ENCODE measurements at places on chromosomes 6 and 20. TPM values are rescaled to one million over a fixed set of nuclear protein-coding genes. Genes with fewer than 3 reads are reported as not detected.

MYLK2 gene
- 0.69 TPM for total RNA-seq

SEMG2 gene
- not detected for total RNA-seq

DNA sequence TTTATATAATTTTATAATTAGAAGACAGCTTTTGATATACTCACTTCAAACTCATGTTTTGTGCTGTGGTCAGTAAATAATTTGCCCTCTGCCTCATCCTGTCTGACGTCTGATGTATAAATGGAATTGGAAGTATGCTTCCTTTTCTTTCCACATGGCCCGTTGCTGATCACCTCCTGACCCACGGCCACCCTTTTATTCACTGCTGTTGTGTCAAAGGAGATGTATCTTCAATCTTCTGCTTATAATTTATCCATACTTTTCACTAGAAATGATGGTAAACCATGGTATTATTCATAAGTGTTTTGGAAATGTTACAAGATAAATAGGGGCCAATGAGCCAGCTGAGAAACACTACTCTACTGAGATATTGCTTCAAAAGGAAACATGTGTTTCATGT lies 841.8 kb downstream of the PHF3 start:
- peaks cover 2% of the 10 kb centered on the region for H3K4me1 ChIP-seq
- no peak for DNase-seq
- H3K27me3 ChIP-seq: no peaks in the 10 kb centered on the region
- no peak overlapping the region for H3K4me3 ChIP-seq
- no peaks in the 10 kb centered on the region for H3K36me3 ChIP-seq

DNA sequence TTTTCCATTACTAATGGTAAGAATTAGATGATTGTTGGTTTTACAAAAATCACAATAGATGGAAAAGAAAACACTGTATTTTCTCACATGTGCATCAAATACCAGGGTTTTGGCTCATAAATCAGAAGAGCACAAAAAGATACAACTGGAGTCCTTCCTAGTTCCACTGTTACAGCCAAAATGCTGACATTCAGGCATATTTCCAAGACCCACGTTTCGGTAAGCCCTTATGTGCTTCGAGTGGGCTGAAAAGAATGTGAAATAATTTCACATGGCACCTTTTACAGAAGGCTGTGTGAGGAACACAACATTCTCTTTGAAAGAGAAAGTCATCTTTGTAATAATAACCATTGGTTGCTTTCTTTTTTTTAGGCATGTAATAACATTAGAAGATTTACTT lies 326.7 kb upstream of the FLRT3 start:
- no peaks in the 10 kb centered on the region for H3K4me1 ChIP-seq
- DNase-seq: no peak
- H3K36me3 ChIP-seq: no peaks in the 10 kb centered on the region
- peaks cover 3% of the 10 kb centered on the region for H3K27me3 ChIP-seq

DNA sequence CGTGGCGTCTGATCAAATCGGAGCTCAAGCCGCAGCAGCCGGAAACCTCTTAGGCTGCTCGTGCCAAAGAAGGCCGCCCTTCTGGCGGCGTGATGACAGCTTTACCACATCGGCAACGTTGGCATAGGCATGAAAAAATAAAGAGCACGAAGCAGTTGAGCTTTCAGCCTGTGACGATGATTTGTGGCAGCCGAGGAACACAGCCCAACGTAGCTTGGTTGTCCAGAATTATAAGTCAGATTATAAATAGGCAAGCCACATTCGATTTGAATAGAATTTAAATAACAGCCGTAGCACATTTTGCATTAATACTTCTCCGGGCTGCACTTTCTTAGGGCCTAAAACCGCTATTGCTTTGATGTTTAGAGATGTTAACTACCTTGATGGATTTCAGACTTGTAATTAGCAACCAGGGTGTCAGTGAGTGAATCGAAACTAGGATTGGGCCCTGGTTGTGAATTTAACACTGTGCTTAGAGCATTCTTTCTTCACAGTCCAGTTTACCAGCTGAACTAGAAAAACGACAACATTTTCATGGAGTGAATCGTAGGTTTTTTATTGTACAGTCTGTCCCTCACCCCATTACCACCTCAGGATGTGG lies 864 bp upstream of the BCLAF1 start:
- peak overlapping the region; percentile 100 for H3K27ac ChIP-seq
- H3K4me1 ChIP-seq: peaks cover 9% of the 10 kb centered on the region
- H3K27me3 ChIP-seq: peaks cover 17% of the 10 kb centered on the region
- H3K36me3 ChIP-seq: no peaks in the 10 kb centered on the region

- H3K27ac ChIP-seq: no peak overlapping the region
- peaks cover 7% of the 10 kb centered on the region for H3K27me3 ChIP-seq
- H3K4me3 ChIP-seq: peak overlapping the region; percentile 73
Measured at GRCh38 chr20:59223750-59224149, 60.1 kb downstream of the ZNF831 start.

- DNase-seq: no peak
- H3K4me3 ChIP-seq: no peak overlapping the region
- no peak overlapping the region for H3K27ac ChIP-seq
- H3K4me1 ChIP-seq: peaks cover 1% of the 10 kb centered on the region
Measured at GRCh38 chr6:154989448-154989847, 5.7 kb upstream of the TIAM2 start.

Measured in glutamatergic neuron (in vitro differentiated cells).